GOT3 (cell line): ENCODE measurements at places on chromosomes 13 and 19.

GRCh38 chr19:12774588-12775555 lies at the start of gene HOOK2:
TSS of gene HOOK2 (minus strand) at chr19:12775552. CDS start at chr19:12775449, 103 bp downstream.
- DNase-seq: no peak

DNA sequence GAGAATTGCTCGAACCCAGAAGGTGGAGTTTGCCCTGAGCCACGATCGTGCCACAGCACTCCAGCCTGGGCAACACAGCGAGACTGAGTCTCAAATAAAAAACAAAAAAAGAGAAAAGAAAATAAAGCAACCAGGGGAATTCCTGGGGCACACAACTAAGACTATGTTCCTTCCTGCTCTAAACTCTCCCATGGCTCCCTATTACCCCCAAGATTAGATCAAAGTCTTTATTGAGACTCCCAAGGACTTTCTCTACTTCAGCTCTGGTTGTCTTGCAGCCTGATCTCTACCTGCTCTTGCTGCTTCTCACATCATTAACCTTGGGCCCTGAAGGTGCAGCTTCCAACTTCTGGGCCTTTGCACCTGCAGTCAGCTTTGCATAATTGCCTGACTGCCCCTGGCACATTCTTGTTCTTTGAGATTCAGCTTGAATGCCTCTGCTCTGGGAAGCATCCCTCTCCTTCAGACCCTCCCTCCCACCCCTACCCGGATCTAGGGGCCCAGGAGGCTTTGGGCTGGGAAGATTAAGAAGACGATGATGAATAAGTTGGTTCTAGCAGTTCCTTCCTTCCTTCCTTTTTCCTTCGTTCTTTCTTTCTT lies 16.8 kb upstream of the CERS4 start:
- DNase-seq: no peak

- no peak for DNase-seq
Measured at GRCh38 chr19:54889566-54889965, 15.5 kb downstream of the FCAR start.

DNA sequence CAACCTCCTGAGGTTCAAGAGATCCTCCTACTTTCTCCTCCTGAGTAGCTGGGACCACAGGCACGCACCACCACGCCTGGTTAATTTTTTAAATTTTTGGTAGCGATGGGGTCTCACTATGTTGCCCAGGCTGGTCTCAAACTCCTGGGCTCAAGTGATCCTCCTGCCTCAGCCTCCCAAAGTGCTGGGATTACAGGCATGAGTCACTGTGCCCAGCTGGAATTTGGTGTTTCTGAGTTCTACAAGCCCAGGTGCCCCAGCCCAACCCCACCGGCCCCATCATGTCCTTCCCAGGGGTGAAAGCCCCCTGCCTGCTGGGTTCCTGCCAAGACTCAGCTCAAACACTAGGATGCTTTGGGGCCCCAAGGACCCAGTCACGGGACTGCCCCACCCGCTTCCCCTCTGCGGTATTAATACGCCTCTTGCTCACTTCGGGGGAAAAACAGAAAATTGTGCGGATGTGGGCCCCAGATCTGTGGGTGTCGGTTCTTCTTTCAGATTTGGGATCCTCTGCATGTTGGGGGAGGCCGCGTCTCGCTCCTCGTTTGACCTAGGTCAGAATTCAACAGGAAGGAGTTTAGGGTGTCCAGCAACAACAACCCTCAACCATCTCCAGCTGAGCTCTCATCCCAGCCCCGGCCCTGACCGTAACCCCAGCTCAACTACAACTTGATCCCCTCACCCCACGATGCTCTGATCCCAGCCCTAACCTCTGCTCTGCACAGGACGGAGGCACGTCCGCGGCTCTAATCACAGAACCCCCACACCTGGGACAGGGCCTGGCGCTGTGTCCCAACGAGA lies 3.7 kb upstream of the FCER2 start:
- DNase-seq: no peak

DNA sequence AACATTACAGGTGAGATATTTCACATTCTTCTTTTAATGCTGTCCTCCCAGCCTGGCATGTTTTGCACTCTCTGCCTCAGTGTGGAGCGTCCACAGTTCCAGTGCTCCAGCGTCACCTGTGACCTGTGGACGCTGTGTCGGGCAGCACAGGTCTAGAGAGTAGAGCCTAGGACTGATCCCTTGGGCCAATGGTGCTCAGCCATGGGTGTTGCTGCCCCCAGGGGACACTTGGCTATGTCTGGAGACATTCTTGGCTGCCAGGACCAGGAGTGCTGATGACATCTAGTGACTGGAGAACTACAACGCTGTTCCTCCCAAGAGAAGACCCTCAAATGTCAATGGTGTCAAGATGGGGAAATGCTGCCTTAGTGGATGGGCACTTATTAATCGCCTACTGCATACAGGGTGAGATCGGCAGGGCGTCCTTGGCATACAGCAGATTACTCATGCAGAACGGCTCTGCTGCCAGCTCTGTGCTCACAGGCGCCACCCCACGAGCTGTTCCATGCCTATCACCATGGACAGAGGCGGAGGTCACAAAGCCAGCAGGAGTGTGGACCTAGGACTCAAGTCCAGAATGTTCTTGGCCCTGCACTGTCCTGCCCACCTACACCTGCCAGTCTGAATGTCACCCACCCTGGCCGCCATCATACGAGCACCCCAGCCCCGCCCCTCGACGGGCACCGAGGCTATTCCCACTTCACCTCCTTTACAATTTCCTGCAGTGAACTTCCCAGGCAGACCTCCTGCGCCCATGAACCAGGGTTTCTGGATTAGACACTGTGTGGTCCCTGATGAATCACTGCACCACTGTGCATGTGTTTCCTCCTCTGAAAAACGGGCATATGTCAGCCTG lies 13.9 kb upstream of the MADCAM1 start:
- DNase-seq: no peak

DNA sequence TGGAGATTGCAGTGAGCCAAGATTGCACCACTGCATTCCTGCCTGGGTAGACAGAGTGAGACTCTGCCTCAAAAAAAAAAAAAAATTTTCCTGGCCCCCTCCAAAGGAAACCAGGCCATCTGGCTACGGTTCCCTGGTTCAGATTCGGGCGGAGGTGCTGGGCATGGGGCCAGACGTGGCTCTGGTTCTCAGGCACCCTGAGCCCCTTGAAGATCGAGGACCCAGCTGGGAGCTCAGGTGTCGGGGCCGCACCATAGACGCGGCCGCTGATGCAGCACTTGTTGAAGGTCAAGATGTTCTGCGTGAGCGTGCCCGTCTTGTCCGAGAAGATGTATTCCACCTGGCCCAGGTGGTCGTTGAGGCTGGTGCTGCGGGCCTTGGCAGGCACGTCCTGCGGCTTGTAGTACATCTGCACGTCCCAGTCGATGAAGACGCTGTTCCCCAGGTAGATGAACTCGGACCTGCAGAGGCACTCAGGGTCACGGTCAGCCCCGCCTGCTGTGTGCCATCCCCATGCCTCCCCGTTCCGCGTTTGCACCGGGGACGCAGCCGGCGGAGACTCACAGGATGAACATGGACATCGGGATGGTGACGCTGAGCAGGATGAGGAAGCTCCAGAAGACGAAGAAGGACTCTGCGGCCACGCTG lies 12.3 kb downstream of the ATP8B3 start:
- DNase-seq: no peak

GRCh38 chr13:103068836-103069235 lies 2.6 kb upstream of the SLC10A2 start:
- DNase-seq: no peak

- DNase-seq: no peak
Measured at GRCh38 chr19:4052993-4053422, 13.7 kb downstream of the ZBTB7A start.

DNA sequence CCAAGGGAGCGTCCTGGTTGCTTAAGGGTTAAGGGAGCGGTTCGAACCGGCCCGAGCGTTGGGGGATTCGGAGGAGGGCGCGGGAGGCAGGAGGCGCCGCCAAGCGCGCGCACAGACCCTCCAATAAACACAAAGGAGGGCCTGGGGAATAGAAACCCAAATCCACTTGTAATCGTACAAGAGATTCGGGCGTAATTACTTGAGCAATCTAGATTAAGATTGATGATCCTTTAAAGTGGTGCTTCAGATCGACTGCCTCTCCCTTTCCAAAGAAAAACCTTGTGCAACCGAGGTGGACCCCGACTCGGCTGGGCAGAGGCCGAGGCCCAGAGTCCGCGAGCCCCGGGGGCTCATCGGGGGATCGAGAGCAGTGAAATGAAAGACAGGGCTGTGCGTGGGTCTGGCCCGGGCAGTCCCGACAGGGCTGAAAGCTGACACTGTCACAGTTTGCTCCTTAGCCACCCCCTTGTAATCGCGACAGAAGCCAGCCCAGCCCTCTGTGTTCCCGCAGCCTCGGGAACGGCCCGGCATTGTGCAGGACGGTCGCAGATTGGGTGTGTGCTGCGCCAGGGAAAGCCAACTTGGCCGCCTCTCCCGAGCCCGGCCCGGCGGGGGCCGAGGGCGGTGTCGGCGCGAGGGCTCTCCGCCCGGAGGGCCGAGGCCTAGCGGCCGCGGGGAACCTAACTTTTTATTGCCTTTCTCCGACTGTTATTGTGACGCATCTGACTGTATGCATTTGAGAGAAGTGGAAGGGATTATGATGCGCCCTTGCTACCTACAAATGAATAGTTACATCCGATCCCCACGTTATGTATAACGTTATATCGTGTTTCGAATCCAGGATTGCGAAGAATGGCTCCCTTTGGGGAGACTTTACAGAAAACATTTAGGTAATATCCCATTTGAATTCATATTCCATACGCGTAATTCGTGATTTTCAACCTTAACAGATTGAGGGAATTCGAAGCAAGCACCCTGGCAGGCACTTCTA lies 5.5 kb downstream of the MAB21L1 start:
- no peak for DNase-seq

DNA sequence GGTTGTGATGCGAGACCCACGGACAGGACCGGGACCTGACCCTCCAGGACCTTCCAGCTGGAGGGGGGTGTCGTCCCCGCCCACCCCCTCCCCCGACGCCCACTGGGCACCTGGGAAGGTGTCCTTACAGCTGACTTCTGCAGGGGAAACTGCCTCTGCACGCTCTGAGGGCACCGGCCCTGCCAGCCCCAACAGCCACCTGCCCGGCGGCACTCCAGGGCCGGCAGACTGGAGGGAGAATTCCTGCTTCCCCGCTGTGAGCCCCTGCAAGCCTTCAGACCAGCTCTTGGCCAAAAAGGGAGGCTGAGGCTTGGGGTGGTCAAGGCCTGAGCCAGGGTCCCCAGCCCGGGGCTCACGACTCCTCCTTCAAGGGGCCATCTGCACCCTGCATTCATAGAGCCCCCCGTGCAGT lies 1.2 kb downstream of the CNN2 start:
- no peak for DNase-seq

- no peak for DNase-seq
Measured at GRCh38 chr19:7986321-7987113, 18.9 kb downstream of the ELAVL1 start.

DNA sequence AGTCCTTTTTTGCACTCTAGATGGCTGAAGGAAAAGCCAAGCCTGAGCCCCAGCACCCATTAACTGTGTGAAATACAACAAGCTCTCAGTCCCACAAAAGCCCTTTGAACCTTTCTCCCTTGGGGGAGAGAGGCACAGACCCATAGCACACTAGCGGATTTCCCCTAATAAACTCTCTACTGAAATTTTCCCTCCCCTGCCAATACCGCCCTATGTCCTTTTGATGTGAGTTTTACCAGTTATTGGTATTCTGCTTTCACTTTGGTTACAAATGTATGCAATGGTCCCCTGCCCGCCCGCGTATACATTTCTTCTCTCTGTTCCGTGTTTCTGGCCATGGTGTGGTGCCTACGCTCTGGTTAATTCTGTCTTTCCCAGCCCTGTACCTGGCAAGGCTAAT lies 54.0 kb upstream of the MYO16 start:
- no peak for DNase-seq

DNA sequence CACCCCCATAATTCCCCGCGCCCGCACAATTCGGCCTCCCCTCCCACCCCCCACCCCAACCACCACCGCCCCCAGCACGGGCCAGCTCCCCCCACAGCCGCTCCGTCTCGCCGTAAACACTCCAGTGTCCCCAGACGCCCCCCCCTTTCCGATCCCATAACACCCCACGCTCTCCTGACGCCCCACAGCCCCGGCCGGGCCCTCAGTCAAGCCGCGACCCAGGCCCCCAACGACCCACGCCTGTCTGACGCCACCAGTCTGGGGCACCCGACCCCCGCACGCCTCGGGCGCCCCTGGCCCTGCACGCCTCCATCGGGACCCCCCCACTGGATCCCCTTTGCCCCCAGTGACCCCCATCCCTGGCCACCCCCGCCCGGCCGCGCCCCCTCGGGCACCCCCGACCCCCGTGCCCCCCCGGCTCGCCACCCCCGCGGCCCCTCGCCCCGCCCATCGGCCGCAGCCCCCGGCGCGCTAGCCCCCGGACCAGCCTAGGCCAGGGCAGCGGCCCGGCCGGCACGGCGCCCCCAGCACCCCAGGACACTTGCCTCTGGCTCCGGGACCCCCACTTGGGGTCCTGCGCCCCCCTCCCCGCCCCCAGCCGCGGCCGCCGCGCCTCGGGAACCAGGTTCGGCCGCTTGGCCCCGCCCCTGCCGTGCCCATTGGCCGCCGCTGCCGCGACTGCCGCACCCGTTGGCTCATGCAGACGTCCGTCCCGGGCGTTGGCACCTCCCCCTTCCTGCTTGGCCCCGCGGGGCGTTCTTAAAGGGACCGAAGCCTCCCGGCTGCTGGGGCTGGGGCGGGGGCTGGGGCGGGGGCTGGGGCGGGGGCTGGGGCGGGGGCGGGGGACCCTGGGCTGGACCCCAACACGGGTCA lies at the start of gene FKBP8:
FKBP8 (minus strand) TSS at position 633 of the 873 bp plus-strand sequence. CDS start 1,603 bp downstream, outside the sequence.
- DNase-seq: peak; percentile 42

GRCh38 chr13:24985107-24985506 lies 110.8 kb upstream of the PABPC3 start:
- no peak for DNase-seq

DNA sequence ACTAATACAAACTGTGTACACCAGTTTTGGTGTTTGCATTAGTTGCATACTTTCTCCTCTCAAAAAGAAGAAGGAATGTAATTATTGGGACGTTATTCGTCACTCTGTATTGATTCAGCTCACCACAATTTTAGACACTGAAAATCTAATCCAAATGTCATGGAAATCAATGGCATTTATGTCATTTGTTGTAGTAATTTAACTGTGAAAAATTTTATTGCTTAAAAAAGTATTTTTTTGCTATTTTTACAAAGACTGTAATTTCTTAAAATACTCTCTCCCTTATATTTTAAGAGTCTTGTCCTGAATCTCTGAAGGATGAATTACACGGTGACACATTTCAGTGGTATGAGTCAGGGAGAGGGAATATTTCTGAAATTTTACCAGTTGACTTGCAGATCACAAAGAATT lies 2117.6 kb downstream of the PCDH9 start:
- DNase-seq: no peak
